ENCODE measurements at places on chromosomes 1 and 21. TPM values are rescaled to one million over a fixed set of nuclear protein-coding genes. Genes with fewer than 3 reads are reported as not detected.

DNA sequence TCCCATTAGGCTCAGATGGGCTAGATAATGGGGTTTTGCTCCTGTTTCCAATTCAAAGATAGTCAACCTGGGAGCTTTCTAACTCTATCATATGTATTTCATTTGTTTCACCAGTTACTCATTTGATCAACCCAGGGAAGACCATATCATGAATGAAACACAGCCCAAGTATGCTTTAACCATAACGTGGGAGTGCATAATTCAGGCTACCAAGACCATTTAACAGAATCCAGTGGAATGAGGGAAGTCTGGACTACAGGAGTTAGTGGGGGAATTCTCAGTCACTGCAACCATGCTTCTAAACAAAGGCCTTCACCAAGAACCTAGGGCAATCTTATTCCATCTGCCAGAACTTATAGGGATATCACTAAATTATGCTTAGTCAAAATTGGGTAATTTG is 15.0 kb upstream of the SLC16A1 start:
- H3K27ac ChIP-seq: no peak overlapping the region
- no peak overlapping the region for H3K4me3 ChIP-seq
- peaks cover 33% of the 10 kb centered on the region for H3K36me3 ChIP-seq
- H3K27me3 ChIP-seq: no peaks in the 10 kb centered on the region
- H3K4me1 ChIP-seq: no peaks in the 10 kb centered on the region

DNA sequence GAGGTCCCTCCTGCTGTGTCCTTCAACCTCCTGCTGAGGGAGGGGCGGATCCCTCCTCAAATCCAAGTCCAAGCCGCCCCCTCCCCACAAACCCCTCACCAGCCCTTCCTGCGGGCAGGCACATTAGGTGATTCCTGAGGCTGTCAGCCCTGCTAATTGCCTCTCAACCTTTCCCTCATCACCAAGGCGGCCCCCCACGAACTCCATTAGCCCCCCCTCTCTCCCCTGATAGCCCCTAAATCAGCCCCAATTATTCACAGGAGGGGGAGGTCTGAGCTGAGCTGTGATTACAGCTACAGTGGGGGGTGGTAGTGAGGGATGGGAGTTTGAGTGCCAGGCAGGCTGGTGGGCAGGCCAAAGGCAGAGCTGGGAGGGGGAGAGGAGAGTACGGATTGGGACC is 5.8 kb upstream of the PEAR1 start:
- no peak for DNase-seq
- peaks cover 4% of the 10 kb centered on the region for H3K4me1 ChIP-seq
- H3K27me3 ChIP-seq: peaks cover 6% of the 10 kb centered on the region
- no peak overlapping the region for H3K27ac ChIP-seq
- H3K4me3 ChIP-seq: no peak overlapping the region
- H3K36me3 ChIP-seq: no peaks in the 10 kb centered on the region

GRCh38 chr1:52691821-52692220 is 6.3 kb downstream of the COA7 start:
- H3K36me3 ChIP-seq: peaks cover 50% of the 10 kb centered on the region
- no peaks in the 10 kb centered on the region for H3K27me3 ChIP-seq
- no peak overlapping the region for H3K4me3 ChIP-seq
- DNase-seq: no peak
- H3K27ac ChIP-seq: no peak overlapping the region

DNA sequence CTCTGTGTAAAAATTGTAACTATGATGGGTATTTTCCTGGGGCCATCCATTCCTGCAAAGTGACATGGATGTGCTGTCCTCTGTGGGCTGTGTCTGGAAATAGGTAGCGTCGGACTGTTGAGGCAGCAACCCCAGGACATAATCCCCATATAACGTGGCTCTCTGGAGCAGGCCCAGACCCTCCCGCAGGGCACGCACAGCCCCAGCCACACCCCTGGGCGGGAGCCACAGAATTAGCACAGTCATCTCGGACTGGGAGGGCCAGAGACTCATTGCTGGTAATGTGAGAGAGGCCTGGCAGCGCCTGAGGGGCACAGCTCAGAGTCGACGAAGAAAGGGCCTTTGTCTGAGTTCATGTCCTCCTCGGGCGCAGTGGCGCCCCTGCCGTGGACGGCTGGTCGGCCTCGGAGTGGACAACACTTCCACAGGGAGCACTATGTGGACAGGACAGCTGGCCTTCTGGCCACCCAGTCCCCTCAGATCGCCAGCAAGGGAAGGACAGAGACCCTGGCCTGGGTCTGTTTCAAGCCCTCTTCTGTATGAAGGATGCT is 20.1 kb downstream of the SIM2 start:
- H3K4me3 ChIP-seq: no peak overlapping the region
- 0 out of 2 replicates have a peak, but pooled peaks cover 7% of the 10 kb centered on the region for H3K27me3 ChIP-seq
- H3K27ac ChIP-seq: no peak overlapping the region

DNA sequence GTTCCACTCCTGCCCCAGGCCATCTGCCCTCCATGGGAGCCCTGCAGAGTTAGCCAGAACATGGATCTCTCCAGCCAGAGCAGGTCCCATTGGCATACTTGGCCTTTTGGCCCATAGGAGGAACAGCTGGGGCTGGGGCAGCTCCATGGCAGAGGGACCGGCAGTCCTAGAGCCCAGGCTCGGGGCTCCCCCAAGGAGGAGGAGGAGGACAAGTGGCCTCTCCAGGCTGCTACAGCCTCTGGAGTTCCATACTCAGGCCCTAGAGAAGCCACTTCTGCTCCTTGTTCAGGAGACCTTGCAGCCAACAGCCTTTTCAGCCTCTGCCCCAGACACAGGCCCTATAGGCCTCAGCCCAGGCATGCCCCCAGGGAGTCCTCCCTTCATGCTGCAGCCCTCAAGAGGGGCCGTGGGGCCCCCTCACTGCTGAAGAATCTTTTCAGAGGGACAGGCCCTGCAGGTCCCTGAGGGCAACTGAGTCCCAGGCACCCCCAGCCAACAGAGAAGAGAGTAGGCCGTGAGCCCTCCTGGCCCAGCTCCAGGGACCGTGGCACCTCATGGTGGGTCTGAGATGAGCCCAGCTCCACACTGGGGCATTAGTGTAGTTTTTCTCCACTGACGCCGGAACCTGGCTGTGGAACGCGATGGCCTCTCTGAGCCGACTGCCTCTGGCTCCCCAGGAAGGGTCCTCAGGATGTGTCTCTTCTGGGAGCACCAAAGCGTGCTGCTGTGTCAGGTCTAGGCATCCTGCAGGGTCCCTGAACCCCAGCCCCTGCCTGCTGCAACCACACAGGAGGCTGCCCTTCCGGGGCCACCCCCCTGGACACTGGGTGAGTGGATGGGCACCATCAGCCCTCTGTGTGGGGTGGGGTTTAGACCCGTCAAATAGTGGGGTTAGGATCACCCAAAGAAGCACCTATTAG is 297.6 kb upstream of the VAMP3 start:
- no peaks in the 10 kb centered on the region for H3K36me3 ChIP-seq
- peaks cover 39% of the 10 kb centered on the region for H3K4me1 ChIP-seq
- H3K4me3 ChIP-seq: no peak overlapping the region
- H3K27me3 ChIP-seq: no peaks in the 10 kb centered on the region
- no peak for DNase-seq
- H3K27ac ChIP-seq: no peak overlapping the region

DNA sequence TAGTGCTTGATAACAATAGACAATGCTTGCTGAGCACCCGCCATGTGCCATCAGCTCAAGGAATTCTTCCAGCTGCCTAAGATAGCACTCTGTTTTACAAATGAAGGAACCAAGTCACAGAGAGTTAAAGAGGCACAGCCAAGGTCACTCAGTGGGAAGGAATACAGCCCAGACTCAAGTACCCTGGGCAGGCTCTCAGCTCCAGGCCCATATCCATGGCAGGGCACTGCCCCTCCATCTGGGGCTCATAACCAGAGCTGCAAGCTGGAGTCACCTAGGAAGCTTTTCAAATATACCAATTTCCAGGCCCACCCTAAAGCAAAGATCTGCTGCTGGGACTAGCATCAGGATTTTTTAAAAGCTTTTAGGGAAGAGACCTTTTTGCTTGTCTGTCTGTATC is 1.6 kb downstream of the CLEC20A start:
- H3K27me3 ChIP-seq: no peaks in the 10 kb centered on the region
- H3K4me1 ChIP-seq: no peaks in the 10 kb centered on the region
- H3K27ac ChIP-seq: no peak overlapping the region
- H3K36me3 ChIP-seq: no peaks in the 10 kb centered on the region
- H3K4me3 ChIP-seq: no peak overlapping the region
- no peak for DNase-seq

- no peak overlapping the region for H3K27ac ChIP-seq
- no peaks in the 10 kb centered on the region for H3K36me3 ChIP-seq
- H3K4me3 ChIP-seq: no peak overlapping the region
- no peaks in the 10 kb centered on the region for H3K4me1 ChIP-seq
These were observed 17.3 kb upstream of the TSPEAR start for GRCh38 chr21:44728716-44729115.

GRCh38 chr1:15028102-15028501 is 125.4 kb upstream of the TMEM51 start:
- H3K27ac ChIP-seq: no peak overlapping the region
- H3K36me3 ChIP-seq: no peaks in the 10 kb centered on the region
- H3K4me1 ChIP-seq: peaks cover 10% of the 10 kb centered on the region
- H3K4me3 ChIP-seq: no peak overlapping the region

DNA sequence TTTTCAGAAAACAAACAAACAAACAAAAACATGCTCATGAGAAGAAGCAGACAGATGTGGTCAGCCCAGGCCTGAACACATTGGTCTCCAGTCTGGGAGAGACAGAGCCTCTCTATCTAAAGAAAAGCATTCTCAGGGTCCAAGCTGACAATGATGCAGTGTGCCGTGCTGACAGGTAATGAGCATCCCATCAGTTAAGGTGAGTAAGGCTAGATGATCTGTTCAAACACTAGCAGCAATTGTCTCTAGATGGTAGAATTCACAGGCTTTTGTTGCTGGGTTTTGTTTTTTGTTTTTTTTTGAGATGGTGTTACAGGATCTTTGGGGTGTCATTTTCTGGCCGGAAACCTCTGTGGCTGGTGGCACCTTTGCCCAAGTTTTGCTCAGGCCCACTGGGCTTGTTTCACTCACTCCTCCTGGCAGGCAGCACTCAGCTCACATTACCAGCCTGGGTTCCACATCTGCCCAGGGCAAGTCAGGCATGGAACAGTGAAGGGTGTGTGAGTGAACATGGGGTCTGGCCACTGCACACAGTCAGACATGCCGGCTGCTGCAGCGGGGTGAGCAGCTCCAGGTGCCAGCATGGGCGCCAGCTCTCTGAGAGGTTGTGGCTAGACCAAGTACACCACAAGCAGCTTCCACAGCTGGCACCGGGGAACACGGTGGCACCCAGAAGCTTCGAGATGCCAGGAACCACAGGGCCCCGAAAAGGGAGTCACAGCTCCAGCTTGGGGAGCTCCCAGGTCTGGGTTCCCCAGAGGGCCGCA is 2.5 kb upstream of the C1QA start:
- no peak overlapping the region for H3K27ac ChIP-seq
- H3K27me3 ChIP-seq: peaks cover 50% of the 10 kb centered on the region
- H3K4me3 ChIP-seq: no peak overlapping the region

- no peaks in the 10 kb centered on the region for H3K27me3 ChIP-seq
- H3K4me1 ChIP-seq: peaks cover 46% of the 10 kb centered on the region
- H3K27ac ChIP-seq: no peak overlapping the region
- peaks cover 94% of the 10 kb centered on the region for H3K36me3 ChIP-seq
- H3K4me3 ChIP-seq: no peak overlapping the region
These were observed 6.4 kb downstream of the CTPS1 start for GRCh38 chr1:40985875-40986274.

GRCh38 chr21:15514073-15514946 is 215.5 kb upstream of the USP25 start:
- H3K4me1 ChIP-seq: no peaks in the 10 kb centered on the region
- no peaks in the 10 kb centered on the region for H3K27me3 ChIP-seq
- H3K27ac ChIP-seq: no peak overlapping the region
- no peaks in the 10 kb centered on the region for H3K36me3 ChIP-seq
- DNase-seq: no peak

DNA sequence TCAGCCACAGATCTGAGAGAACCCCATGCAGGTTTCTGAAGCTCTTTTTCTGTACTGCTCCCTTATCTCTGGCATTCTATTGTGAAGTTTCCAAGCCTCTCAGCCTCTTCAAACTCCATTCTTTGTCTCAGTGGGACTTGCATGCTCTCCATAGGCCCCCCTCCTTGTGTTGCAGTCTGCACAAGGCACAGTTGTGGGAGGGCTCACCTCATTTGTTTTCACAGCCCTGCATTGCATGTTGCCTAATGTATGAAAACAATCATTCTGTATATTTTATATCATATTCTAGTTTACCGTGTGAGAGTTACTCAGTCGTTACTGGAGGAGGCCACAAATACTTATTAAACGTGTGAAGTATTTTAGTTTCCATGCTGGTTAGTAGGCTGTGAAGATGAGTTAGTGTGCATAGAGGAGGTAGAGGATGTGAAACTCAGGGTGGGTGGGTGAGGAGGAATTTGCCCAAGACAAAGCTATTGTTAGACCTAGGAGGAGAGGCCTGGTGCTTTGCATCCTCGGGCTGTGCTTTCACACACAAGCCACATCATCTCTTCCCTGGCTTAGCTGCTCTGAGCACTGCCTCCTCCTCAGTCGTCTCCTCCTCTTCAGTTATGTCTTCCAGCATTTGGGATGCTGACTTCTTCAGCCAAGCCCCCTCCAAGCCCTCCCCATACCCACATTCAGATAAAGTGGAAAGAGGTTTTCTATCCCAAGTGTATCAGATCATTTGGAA is 7.8 kb upstream of the CHI3L2 start:
- no peak overlapping the region for H3K4me3 ChIP-seq
- no peak for DNase-seq
- H3K27ac ChIP-seq: no peak overlapping the region

DNA sequence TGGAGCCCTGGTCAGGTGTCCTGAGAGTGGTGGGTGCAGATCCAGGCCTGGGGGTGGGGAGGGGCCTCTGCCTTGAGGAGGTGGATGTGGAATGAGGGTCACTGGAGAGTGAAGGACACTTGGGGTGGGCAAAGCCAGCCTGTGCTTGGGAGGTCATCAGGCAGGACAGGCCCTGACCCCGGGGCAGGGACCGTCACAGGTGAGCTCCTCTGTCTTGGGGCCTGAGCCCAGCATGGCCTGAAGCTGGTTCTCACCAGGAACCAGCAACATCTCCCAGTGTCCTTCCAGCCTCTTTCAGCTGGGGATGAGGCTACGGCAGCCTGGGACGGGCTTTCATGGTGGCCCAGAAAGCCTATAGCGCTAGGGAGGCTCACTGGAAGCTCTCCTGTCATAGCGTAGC is 831 bp upstream of the KRTAP10-2 start:
- no peaks in the 10 kb centered on the region for H3K4me1 ChIP-seq
- no peaks in the 10 kb centered on the region for H3K36me3 ChIP-seq
- no peak overlapping the region for H3K4me3 ChIP-seq

GRCh38 chr21:41611966-41612606 is 104.1 kb upstream of the TMPRSS2 start:
- H3K36me3 ChIP-seq: no peaks in the 10 kb centered on the region
- no peaks in the 10 kb centered on the region for H3K27me3 ChIP-seq
- DNase-seq: no peak
- peaks cover 38% of the 10 kb centered on the region for H3K4me1 ChIP-seq
- H3K27ac ChIP-seq: no peak overlapping the region

- no peaks in the 10 kb centered on the region for H3K27me3 ChIP-seq
- peaks cover 16% of the 10 kb centered on the region for H3K4me1 ChIP-seq
- peaks cover 33% of the 10 kb centered on the region for H3K36me3 ChIP-seq
- H3K27ac ChIP-seq: no peak overlapping the region
These were observed 13.3 kb downstream of the PMF1 start for GRCh38 chr1:156226116-156226538.

Gene DCST1
- total RNA-seq: not detected

Gene CYP4A22
- total RNA-seq: not detected

Gene RHOU
- 13.6 TPM for total RNA-seq

Gene LIN9
- total RNA-seq: 12.1 TPM

Gene LCE1F
- total RNA-seq: not detected
